ENCODE measurements at places on chromosomes 16 and 17. TPM values are rescaled to one million over a fixed set of nuclear protein-coding genes. Genes with fewer than 3 reads are reported as not detected.

GRCh38 chr16:86987746-86988670, 329.2 kb downstream of the C16orf95 start:
- DNase-seq: no peak

GRCh38 chr17:13209081-13209480, 191.3 kb upstream of the ELAC2 start:
- no peak for DNase-seq

DNA sequence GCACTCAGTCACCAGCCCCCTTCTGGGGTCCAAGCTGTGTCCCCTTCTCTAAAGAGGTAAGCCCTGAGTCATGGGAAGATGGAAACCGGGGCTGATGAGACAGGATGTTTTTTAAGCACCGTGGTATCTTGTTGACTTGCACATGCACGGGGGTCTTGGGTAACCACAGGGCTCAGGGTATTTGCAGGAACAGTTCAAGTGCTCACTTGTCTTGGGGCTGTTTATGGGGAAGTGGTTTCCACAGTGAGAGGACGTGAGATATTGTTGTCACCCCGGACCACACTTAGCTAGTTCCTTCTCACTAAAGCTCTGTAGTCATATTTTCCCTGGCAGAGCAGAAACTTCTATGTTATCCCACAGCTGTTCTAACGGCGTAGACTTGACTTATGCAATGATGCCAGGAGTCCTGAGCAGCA, 7.7 kb downstream of the CCL3L1 start:
- DNase-seq: peak; percentile 67

- no peak for DNase-seq
These were observed 484 bp downstream of the FZD2 start for GRCh38 chr17:44557651-44558285.

GRCh38 chr16:85674828-85675227, 13.9 kb downstream of the GINS2 start:
- DNase-seq: no peak

GRCh38 chr17:4453812-4454591, 20.3 kb downstream of the SPNS3 start:
- DNase-seq: no peak

- no peak for DNase-seq
These were observed 539.3 kb upstream of the CDH5 start for GRCh38 chr16:65827231-65827630.

DNA sequence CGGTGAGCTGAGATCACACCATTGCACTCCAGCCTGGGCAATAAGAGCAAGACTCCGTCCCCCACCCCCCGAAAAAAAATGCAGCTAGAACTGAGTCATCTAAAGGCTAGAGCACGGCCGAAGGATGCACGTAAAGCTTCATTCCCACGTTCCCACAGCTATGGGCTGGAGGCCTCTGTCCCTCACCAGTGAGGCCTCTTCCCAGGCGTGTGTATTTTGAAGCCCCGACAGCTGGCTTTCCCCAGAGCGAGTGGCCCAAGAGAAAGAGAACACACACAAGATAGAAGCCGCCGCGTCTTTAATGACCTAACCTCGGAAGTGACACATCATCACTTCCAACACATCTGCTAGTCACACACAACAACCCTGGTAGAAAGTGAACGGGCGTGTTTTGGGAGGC, 6.6 kb upstream of the KCTD5 start:
- DNase-seq: no peak

GRCh38 chr17:32341141-32341856, 674 bp downstream of the C17orf75 start:
- DNase-seq: peak; percentile 23

DNA sequence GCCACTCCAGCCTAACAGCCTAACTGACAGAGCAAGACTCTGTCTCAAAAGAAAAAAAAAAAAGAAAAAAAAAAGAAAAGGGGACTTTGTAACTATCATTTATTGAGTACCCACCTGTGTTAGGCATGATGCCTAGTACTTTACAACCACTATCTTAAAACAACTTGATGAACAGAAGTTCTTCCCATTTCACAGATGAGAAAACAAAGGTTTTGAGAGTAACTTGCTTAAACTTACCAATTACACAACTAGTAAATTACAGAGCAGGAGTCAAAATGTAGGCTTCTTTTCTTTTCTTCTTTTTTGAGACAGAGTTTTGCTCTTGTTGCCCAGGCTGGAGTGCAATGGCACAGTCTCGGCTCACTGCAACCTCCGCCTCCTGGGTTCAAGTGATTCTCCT, 96.8 kb upstream of the CORO6 start:
- DNase-seq: no peak

GRCh38 chr16:89801800-89802199, 14.6 kb downstream of the FANCA start:
- DNase-seq: no peak

GRCh38 chr17:55794725-55795482, 44.1 kb downstream of the PCTP start:
- no peak for DNase-seq

DNA sequence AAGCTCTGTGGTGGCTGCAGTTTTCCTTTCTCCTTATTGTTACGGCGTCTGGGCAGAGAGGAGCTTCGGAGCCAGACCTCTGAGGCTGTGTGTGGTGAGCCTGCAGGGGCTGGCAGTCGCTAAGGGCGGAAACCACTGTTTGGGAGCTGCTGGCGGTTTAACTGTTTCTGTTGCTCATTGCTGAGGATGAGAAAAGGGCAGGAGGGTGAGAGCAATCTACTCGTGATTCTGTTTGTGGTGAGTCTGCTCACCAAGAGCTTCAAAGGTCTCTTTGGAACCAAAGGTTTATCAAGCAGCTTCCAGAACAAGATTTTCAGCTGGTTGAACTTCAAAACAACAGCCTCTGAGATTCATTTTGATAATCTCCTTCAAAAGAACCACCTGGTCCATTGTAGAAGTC, 143.9 kb downstream of the ANKFN1 start:
- peak; percentile 68 for DNase-seq

DNA sequence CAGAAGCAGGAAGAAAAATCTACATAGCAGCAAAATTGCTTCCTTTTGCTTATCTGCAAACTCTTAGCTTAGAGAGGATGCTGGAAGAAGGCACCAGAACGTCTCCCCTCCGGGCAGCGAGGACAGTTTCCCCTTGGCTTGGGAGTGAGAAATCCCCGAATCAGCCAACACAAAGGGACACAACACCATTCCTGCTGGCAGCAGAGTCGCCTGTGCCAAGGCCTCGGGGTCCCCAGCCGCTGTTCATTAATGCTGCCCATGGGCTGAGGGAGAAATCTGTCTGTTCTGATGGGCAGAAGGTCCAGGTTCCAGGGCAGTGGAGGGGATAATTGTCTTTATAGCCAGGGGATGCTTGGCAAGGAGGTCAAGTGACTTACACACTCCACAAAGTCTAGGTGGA, 38.0 kb downstream of the CACNG3 start:
- no peak for DNase-seq

GRCh38 chr16:67781565-67781921, 24.8 kb downstream of the RANBP10 start:
- DNase-seq: no peak

DNA sequence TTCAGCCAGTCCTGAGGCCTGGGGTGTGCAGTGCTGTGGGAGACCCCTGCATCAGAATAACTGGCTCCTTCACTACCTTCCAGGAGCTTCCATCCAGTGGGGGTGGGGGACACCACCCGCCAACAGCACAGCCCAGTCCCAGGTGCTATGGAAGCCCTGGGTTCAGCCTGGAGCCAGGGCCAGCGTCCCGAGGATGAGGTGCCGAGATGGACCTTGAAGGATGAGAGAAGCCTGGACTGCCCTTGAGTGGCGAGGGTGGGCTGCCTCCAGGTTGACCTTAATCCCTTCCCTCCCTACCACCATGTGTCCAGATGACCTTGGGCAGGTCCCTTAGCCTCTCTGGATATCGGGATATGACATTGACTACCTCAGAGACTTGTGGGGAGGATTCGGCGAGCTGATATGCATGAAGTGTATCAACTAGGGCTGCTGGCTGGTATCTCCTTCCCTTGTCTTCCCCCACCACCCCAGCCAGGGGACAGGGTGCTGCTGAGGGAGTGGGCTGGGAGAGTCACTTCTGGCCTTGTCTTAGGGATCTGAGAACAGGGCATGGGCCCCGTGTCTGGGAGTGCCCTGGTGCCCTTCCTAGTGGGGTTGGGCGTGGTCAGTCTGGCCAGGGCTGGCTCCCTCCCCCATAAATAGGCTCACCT, 14.2 kb upstream of the LASP1NB start:
- DNase-seq: no peak

DNA sequence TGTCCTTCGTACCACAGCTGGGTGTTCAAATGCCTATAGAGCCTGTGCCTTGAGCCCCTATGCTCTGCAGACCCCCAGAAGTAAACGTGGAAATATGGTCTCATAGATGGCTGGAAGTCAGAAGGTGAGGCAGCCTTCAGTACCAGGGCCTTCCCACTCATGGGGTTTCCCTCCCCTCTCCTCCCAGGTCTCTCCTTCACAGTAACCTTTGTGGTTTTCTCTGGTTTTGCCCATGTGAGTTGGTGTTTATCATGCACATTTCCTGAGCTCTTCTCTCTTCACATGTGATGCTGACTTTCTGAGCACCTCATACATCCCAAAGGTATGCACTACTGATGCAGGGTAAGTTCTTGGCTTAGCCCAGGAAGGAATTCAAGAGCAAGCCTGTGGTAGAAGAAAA, 35.4 kb downstream of the TMEM114 start:
- DNase-seq: no peak

GRCh38 chr16:10601444-10602408, 21.3 kb upstream of the EMP2 start:
- DNase-seq: peak; percentile 44

DNA sequence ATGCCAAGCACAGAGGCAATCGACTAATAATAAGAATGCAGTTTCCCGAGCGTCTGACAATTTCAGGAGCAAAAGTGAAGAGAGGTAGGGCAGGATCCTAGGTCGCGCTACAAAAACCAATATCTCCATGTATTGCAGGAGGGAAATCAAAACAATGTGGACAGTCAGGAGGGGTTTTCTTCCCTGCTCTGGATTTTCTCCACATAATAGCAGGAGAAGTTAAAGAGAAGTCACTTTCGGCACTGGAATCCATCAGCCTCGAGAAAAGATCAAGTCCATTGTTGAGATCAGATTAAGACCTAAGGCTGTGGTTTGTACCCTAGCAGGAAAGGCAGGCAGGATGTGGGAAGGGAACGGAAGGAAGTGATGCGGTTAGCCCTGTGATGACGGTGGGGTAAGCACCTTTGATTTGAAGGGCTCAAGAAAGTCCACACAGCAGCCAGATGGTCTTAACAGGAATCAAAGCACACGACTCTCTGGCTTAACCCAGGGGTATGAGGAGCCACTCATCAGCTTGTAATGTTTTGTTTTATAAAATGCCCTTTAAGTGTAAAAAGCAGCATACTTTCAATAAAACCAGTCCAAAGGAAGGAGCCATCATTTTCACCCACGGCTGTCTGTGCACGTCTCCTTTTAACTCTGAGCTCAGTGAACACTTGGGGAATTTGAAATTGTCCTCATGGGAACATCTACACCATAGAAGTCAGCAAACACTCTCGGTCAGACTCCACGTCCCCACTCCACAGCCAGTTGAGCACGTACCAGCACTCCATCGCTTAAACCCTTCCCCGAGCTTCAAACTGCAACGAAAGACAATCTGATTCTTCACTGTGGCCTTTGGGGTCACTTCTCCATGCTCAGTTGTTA, 15.8 kb upstream of the AKTIP start:
- peak; percentile 73 for DNase-seq

- no peak for DNase-seq
These were observed 209.4 kb upstream of the GSE1 start for GRCh38 chr16:85403693-85404092.

GRCh38 chr17:835263-835662, 53.1 kb downstream of the MRM3 start:
- peak; percentile 88 for DNase-seq

- DNase-seq: no peak
These were observed 30.9 kb downstream of the SOCS1 start for GRCh38 chr16:11224894-11225676.

DNA sequence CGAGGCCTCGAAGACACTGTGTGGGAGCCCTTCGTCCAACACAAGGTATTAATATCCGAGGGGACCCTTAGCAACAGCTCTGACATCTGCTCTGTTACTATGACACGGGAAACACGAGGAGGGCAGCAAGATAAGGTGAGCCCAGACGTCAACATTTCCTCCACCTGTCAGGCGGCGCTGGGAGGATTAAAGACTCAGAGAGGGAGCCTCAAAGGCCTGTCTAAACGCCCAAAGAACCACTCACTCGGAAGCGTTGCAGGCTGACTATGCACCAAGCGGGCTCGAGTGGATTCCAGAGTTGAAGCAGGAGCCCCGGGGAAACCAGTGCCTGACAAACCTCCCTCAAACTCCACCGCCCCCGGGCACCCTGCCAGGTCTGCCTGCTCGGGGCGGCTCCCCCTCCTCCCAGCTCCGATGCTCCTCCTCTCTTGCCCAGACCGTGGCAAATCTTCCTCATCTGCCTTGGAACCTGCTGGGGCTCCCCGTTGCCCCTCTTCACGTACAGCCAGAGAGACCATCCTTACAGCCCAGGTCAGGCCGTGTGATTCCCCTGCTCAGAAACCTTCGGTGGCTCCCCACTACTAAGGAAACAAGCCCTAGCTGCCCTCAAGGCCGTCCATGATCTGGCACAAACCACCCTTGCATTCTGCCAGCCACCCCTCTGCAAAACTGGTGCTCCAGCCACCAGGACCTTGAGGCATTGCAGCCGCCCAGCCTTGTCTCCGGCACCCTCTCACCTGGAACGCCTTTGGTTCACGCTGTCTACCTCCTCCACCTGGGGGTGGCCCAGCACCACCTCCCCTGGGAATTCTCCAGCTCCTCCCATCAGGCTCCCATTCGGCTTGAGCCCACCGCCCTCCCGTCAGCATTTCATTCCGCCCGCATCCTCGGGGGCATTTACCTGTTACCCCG, 16.2 kb downstream of the RPH3AL start:
- peak; percentile 60 for DNase-seq

The KRTAP9-8 gene
- total RNA-seq: not detected

The CCL8 gene
- 2.9 TPM for total RNA-seq

The LONP2 gene
- 43.6 TPM for total RNA-seq

The NLGN2 gene
- total RNA-seq: 4.8 TPM

The CRHR1 gene
- total RNA-seq: 3.9 TPM

The FOXJ1 gene
- total RNA-seq: 0.48 TPM

The LLGL2 gene
- 14.7 TPM for total RNA-seq

The USP43 gene
- 0.96 TPM for total RNA-seq

The PARD6A gene
- 1.9 TPM for total RNA-seq

The CCL1 gene
- total RNA-seq: not detected

The ZFPM1 gene
- total RNA-seq: 1.7 TPM
